Stimulated activated CD4-positive, alpha-beta T cell treated with anti-CD3 and anti-CD28 coated beads, Interleukin-2, amount 100 ng/mL, for 48 hours (primary cell): ENCODE measurements at places on chromosomes 1 and 21.
A peak's percentile ranks its signal among the peaks of the same experiment; 100 is the strongest.

DNA sequence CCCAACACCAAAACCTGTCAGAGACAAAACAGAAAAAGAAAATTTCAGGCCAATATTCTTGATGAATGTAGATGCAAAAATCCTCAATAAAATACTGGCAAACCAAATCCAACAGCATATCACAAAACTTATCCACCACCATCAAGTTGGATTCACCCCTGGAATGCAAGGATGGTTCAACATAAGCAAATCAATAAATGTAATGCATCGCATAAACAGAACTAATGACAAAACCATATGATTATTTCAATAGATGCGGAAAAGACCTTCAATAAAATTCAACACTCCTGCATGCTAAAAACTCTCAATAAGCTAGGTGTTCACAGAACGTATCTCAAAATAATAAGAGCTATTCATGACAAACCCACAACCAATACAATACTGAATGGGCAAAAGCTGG lies 3.8 kb upstream of the OR2L5 start:
- DNase-seq: no peak

DNA sequence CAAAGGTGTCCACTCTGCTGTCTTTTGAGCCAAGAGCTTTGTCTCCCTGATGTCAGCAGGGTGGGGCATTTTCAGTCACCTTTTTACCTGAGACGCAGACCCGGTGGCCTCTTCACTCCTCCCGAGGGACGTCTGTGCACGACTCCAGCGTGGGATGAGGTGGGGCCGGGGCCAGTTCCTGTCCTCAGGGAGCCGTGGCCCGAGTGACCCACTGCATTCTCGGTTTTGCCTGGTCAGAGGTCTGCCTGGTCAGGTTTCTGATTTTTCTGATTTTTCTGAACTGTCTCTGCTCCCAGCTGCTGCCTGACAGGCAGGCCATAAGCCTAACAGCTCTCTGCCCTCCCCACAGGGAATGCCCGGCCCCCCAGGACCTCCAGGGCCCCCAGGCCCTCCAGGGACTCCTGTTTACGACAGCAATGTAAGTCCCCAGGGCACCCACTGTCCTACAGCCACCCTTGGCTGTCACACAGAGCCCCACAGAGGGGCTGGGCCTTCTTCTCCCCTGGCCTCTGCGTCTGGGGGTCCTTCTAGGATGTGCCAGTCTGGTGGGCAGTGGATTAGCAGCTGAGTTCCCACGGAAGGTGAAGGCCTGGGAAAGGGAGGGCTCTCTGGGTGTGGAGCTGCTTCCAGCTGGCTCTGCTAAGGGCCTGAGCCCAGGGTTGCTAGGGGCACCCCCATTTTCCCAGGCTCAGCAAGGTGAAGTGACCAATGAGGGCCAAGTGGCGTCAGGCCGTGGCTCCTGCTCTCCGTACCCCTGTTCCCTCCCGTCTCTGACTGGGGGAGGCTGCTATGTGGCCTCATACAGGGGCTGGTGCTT lies 45.9 kb downstream of the SLC19A1 start:
- no peak for DNase-seq

GRCh38 chr1:178362747-178363146 lies 134.0 kb downstream of the CLEC20A start:
- DNase-seq: no peak

GRCh38 chr1:244709476-244710368 lies 56.8 kb downstream of the DESI2 start:
- DNase-seq: no peak

DNA sequence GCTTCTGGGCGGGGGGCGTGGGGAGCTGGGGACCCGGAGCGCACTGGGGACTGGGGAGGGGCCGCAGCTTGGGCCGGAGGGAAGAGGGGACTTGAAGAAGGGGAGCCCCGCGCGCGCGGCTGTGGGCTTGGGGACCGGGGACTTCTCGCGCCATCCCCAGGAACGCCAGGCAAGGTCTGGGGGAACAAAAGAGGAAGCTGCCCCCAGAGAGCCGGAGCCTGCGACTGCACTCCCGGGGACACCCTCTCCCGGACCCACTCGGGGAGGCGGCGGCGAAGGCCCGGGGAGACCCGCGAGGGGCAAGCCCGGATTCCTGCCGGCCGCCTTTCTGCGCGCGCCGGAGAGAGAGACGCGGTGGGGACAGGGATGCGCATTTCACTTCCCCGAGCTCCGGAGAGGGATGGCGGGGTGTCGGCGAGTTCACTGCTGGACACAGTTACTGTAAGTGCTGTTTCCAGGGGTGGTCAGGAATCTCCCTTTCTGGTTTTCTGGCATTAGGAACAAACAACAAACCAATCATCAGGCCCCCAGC lies 732 bp downstream of the ABCG1 start:
- no peak for DNase-seq

DNA sequence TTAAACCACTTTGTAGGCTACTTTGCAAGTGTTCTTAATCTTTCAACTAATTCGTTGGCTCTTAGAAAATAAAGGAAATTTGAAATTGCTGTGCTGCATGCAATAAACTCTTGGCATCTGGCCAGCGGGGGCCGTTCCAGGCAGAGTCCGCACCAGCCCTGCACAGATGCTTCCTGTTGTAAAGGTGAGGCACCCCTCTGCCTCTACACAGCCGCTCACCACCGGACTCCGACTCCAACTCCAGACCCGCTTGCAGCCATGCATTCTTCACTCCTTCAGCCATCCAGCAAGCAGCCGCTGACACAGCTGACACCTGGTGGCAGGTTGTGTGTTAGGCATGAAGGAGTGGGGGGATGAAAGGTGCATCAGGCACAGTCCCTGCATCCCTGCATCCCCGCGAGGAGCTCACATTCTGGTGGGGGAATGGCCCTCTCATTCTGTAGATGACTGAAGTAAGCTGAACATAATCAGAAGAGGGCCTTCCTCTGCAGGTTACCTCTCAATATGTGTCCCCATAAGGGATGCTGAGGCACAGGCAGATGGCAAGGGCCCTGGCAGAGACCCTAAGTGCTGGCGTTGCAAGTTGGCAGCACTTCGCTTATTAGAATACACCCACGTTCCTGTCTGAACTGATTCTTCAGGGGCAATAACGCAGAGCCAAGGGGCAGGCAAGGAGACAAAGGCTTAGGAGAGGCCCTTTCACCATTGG lies 56.8 kb downstream of the GLIS1 start:
- peak; percentile 20 for DNase-seq

DNA sequence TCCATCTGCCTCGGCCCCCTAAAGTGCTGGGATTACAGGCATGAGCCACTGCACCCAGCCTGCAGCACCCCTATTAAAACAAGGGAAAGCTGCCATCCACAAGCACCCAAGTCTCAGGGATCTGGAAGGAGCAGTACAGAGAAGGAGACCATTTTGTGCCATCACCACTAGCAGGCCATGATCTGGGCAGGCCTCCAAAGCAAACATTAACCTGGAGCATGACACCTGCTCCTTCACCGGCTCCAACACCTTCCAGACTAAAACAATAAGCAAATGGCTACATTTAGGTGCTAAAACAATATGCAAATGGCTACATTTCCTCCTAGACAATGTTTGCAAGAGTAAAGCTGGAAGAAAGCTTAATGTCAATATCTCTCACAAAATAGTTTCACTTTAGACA lies 16.7 kb downstream of the MEAF6 start:
- DNase-seq: no peak

- peak; percentile 32 for DNase-seq
Observed at GRCh38 chr1:6459850-6460265, 6.1 kb downstream of the TNFRSF25 start.
